M059J (cell line): ENCODE measurements at places on chromosomes 3 and 15. TPM values are rescaled to one million over a fixed set of nuclear protein-coding genes. Genes with fewer than 3 reads are reported as not detected.

The EPHB1 gene
- 0.22 and 1.0 TPM in 2 replicates for total RNA-seq

The CXCR6 gene
- not detected in 2 replicates for total RNA-seq

The GPR62 gene
- total RNA-seq: 0.02 TPM in 1 of 2 replicates, not detected in the other

DNA sequence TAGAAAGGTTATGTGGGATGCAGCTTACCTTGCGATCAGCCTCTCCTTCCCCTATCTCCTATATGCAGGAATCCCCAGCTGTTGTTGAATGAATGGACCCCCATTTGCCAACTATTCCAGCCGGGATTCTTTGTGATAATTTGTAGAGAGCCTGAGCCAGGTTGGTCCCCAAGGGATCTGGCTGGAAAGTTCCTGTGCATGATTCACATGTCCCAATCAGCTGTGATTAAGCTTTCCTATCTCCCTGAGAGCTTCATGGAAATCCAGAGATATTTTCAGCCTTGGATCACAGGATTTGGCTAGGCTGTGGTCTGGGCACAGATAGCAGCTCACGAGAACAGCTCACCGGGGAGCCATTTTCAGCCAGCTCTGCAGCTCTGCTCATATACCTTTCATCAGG is 76.7 kb downstream of the ARNT2 start:
- peak; percentile 91 for DNase-seq

- DNase-seq: no peak
These were observed 7.4 kb downstream of the IL5RA start for GRCh38 chr3:3102751-3103150.

DNA sequence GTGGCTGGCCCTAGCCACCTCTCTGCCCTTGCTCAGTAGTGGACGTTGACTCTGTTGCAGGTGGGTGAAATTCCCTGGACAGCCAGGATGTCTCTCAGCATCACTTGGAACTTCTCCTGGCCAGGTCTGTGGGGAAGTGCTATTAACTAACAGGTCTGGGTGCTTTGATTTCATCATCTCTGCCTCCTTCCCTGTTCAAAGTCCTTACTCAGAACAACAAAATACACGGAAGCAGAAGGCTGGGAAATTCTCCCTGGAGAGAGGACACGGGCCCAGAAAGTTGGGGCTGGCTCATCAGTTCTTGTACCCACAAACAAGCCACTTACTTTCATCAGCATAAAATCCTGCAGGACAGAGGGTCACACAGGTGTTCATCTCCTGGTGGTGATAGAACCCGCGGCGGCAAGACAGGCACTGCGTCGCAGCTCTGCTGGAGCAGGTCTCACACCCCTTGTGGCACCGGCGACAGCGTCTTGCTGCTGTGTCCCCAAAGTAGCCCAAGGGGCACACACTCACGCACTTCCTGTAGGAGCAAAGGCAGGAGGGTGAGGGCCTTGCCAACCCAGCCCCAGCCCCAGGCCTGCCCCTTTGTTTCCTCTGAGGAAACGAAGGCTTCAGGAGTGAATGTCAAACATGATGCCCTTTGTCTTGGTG is 29.6 kb upstream of the SNRPA1 start:
- DNase-seq: no peak

DNA sequence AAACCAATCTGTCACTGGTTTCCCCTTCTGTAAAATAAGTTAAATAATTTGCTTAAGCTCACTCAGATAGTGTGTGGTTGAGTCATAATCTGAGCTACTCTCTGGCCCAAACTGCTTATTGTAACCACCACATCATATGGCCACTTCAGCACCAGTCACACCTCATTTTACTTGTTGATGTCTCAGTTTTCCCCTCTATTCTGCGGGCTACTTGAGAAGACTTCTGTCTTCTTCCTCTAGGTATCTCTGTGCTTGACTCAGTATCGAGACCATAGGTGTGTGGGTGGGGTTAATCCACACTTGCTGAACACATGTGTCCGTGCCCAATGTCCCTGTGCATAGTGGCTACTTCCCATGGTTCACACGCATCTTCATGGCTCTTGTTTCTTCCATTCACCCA is 32.9 kb downstream of the CRYGS start:
- no peak for DNase-seq

DNA sequence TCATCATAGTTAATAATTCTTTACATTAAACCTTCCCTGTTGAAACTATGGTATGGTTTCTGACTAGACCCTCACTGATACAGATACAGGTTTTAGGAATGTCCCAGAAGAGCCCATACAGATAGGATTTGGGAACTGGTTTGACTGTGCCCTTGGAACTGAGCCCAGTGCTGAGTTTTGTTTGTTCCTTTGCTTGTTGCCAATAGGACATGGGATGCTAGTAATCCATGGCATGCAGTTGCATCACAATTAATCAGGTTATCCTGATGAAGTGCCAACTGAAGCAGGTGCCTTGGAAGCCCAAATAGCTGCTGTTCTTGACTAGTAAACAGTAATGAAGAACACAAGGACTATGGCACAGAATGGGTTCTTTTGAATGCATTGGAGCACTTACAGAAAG is 230.6 kb downstream of the NEK10 start:
- no peak for DNase-seq
